T-helper 9 cell (primary cell): ENCODE measurements at places on chromosomes 7 and 10.

- DNase-seq = no peak
Measured at GRCh38 chr7:49805371-49806007, 32.1 kb downstream of the VWC2 start.

GRCh38 chr7:27125986-27126394 is 4.6 kb downstream of the HOXA4 start:
- no peak for DNase-seq

GRCh38 chr7:123502201-123502600 is 32.2 kb downstream of the IQUB start:
- DNase-seq = no peak

DNA sequence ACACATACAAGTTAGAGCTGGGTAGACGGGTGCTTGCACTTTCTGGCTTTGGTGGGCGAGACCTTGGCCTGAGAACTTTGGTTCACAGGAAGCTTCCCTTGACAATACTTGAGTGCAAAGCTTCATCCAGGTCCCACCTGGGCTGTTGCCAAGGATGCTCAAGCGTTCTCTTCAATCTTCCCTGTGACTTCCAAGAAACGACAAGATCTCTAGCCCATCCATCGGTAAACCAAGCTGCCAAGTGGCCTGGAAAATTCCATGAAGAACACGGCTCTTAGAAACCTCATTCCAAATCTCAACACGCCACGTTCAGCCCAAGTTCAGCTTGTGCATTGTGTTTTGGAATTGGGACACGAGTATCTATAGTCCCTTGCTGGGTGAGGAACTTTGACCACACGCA is 84.7 kb downstream of the CHST15 start:
- DNase-seq = no peak

- DNase-seq = no peak
Measured at GRCh38 chr7:2840458-2840857, 3.6 kb downstream of the GNA12 start.

DNA sequence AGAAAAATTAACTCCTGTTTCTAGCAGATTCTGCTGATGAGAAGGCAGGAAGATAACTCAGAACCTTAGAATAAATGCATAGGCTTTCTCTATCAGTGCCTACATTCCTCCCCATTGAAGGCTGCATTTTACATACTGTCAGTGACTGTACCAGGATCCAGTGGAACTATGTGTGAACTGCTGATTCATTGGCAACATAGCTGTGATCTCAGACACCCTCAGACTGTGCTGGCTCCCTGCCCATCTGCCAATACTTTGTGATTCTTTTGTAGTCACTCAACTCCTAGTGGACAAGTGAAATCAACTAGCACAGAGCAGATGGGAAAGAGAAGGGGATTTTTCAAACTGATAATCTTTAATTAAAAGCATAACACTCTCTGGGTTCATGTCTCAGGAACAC is 375.8 kb downstream of the MDFIC start:
- DNase-seq = no peak

DNA sequence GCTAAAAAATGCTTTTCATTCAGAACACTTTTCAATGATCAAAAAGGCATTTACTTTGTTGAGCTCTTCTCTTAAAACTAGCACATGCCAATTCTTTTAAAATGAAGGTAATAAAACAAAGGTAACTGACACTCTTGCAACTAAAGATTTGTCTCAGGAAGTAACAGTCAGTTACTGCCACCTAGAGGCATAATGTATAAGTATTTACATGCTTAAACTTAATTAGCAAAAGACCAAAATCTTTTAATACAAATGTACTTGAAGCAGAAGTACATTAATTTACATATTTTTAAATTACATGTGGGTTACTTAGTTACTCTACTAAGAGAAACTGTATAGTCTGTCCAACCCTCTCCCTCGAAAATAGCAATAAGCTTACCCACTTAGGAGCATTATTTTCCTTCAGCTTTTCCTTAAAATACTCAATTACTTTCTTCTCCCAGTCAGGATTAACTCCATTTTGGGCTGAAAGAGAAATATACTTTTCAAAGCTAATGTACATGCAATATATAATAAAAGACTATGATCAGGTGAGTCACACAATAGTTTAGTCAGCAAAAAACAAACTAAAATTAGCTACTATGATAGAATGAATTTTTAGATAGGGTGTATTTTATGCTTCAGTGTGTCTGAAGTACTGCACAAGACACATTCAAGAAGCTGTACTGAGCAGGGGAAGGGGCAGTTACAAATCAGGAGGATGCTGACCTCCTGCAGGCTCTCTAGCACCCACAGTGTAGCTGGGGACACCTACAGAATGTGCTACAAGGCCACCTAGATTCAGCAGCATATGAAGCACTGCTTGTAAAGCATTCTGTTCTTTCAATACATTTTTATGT is 13.0 kb downstream of the MCMBP start:
- DNase-seq = no peak

GRCh38 chr10:113427236-113427735 is 125.6 kb upstream of the HABP2 start:
- DNase-seq = no peak

DNA sequence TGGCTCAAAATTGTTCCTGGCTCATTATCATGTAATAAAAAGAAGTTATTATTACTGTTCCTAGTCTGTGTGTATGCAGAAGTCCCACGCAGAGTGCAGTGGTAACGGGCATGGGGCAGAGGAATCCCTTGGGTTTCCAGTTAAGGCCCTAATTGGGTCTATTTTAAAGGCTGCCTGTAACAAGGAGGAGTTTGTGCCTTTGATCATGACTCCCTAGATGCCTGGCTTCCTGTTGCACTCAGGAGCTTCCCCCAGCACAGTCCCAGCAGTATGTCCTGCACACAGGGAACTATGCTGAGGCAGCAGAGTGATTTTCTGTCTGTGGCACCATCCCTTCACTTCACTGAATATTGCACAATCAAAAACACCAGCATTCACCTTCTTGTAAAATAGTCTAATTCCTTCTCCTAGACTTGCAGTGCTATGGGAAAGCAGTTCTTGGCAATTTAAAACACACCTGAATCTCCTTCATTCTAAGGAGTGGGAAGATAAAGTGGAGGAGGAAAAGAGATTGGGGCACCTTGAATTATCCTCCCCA is 22.9 kb downstream of the SORCS1 start:
- DNase-seq = no peak

DNA sequence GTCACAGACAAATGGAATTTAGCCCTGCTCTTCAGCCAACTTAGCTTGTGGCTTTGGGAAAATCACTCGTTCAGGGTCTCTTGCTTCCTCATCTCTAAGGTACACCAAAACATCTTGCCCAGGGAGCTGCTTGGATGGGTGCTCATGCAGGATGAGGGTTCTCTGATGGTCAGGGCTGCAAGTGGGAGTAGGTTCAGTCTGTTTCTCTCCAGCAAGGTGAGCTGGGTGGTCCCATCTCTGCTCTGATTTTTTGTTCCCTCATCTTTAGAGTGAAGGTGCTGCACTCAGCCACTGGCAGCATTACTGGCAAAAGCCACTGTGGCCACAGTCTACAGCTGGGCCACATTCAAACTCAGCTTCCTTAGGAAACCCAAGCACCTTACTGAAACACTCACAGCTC is 149.9 kb upstream of the GPR26 start:
- no peak for DNase-seq

DNA sequence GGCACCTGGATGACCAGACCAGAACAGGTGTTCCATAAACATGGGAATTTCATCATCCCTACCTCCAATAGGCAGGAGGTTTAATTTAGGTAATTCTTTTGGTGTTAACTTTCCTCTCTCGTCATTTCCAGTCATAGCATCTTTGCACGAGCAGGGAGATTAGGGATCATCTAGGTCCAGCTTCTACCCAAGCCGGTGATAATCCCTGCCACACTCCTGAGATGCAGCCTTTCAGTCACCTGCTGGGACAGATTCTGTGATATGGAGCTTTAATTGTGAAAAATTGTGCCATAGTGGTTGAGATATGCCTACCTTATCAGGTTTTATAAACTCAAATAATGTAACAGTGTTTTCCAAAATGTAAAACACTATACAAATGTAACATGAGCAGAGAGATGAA is 191.8 kb upstream of the AOAH start:
- no peak for DNase-seq

- DNase-seq = no peak
Measured at GRCh38 chr10:93088466-93088865, 14.8 kb downstream of the CYP26A1 start.

DNA sequence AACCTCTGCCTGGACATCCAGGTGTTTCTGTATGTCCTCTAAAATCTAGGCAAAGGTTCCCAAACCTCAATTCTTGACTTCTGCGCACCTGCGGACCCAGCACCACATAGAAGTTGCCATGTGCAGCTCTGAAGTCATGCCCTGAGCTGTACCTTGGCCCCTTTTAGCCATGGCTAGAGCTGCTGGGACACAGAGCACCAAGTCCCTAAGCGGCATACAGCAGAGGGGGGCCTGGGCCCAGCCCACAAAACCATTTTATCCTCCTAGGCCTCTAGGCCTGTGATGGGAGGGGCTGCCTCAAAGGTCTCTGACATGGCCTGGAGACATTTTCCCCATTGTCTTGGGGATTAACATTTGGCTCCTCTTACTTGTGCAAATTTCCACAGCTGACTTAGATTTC is 14.6 kb downstream of the TMEM243 start:
- no peak for DNase-seq

DNA sequence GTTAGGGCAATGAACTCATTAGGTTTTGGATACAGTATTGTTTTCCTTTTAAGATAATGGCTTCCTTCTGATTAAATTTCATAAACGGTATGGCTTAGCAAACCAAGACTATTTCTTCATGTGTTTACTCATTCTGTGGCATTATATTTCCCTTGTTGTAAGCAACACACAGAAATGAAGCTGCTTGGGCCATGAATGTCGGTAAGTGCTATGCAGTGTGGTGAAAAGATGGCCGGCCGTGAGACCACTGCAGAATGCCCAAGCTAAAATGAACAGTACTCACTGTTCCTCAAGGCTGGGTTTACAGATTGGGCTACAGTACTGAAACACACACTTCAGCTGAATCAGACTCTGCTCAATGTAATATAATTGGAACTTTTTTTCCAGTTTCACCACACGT is 8.1 kb downstream of the APBB1IP start:
- no peak for DNase-seq

- DNase-seq = no peak
Measured at GRCh38 chr7:151249034-151249731, 689 bp upstream of the SMARCD3 start.

DNA sequence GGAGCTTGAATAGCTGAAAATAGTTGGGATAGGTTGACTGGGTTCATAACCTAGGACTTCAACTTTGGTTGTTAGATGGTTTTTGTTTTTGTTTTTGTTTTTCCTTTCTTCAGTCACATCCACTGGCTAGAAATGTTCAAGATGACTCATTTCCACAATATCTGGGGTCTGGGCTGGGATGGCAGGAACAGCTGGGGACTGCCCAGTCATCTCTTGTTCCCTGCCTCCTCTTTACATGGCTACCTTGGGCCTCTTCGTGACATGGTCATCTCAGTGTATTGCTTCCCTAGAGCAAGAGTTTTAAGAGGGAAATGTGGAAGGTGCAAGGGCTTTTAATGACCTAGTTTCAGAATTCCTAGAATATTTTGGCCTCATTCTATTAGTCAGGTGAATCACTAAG is 915.8 kb downstream of the XPNPEP1 start:
- no peak for DNase-seq

GRCh38 chr10:47452495-47453140 is 31.3 kb downstream of the ANXA8 start:
- DNase-seq = no peak

- DNase-seq = no peak
Measured at GRCh38 chr7:129947701-129948100, 5.1 kb downstream of the UBE2H start.

DNA sequence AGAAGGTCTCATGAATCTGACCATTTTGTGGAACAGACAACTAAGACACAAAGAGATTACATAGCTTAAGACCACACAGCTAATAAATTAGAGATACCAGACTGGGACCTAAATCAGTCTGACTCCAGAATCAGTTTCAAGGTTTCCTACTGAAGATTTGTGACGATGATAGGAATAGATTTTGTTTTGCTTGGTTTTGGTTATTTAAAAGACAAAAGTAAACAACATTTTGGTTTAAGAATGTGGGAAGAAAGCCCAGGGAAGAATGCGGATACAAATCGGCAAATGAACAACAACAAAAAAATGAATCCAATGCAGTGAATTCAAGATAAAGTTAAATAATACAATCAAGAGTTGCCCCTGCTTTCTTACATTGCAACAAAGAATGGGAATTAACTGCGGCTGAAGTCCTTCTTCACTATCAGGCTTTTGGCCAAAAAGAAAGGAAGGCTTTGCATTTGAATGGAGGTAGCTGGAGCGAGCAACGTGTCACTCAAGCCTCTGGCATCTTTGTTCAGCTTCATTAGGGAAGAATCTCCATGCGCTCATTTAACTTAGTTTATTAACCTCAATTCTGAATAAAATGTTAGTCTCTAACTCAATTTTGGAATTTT is 210.8 kb downstream of the ADAM12 start:
- DNase-seq = no peak

DNA sequence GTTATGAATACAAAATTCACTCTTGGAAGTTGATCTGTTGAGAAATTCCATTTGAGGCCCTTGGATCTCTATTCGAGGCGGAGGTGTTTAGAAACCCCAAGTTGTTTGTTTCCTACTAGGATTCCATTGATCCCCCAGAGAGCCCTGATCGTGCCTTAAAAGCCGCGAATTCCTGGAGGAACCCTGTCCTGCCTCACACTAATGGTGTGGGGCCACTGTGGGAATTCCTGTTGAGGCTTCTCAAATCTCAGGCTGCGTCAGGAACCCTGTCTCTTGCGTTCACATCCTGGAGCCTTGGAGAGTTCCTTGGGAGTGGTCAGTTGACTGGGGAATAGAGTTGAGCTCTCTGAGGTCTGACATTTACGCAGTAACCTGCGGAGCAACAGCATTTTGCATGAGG is 1.2 kb downstream of the CFAP69 start:
- no peak for DNase-seq

DNA sequence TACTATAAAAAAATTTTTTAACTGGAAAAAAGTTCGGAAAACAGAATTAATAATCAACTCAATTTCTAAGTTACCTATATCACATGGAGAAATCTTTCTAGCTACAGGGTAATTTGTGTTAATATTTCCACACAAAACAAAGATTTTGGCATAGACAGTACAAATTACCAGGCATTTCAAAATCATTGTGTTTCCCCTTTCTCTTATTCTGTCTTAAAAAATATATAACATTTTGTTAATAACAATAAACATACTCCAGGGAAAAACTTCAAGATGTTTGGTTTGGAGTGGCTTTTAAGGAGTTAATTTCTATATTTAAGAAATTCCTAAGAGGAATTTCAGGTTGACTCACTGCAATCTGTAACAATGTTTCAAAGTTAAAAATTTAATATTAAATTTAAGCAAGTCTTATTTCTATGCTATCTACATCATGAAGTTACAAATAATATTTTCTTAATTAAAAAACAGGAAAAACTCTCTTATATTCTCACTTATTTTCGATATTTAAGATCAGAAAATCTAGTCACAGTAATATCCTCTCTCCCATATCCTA is 132.6 kb downstream of the NRBF2 start:
- no peak for DNase-seq

- DNase-seq = no peak
Measured at GRCh38 chr7:133789974-133790373, 337.2 kb upstream of the LRGUK start.
